ENCODE measurements at places on chromosomes 4 and X.

GRCh38 chr4:120399826-120400225 is 333.2 kb upstream of the MAD2L1 start:
- DNase-seq = no peak

DNA sequence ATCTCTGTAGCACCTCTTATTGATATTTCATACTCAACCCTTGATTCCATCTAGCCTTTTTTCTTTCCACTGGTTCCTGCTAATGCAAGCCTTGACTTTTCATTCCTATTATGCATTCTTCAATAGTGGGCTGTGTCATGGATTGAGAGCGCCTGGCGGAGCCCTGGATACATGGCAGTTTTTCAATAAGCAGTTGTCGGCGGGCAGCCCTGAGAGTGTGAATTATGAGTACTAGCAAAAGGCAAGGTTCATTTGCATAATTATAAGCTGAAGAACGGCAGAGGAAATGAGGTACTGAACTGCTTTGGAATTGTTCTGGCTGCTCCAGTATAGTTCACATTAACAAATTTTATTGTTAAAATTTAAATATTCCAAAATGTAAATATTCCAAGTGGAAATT is 339.7 kb upstream of the VCX start:
- DNase-seq = no peak

DNA sequence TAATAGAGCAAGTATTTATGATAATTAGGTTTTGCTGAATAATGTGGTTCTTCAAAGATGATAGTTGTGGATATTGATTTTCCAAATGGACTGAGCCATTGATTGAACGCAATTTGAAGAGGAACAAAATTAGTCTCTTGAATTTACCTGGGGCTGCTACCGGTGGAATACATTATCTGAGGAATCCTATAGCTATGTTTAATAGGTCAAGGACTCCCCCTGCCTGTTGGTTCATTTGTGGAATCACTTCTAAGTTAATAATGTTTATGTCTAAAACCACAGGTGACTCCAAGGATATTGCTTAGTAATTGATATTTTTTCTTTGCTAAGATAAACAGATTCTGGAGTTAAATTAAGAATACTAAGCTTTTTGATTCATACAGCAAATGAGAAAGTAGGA is 576.0 kb upstream of the PABPC4L start:
- no peak for DNase-seq

DNA sequence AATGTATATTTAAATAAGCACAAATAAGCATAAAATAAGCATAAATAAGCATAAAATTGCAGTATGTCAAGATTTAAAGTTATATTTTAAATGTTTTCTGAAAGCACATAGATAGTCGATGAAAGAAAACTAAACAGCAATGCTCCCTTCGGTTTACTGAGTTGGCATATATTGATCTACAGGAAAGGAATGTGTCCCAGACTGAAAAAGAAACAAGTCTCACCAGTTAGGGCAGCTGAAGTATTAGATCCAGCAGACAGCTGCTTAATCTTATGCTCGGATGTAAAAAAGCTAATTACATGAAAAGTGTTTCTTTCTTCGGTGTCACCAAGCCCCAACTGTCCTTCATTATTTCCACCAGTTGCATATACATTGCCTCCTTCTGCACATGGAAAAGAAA is 8.7 kb downstream of the RPGR start:
- DNase-seq = no peak

- DNase-seq = no peak
Observed at GRCh38 chr4:119211867-119212233, 663 bp upstream of the USP53 start.

DNA sequence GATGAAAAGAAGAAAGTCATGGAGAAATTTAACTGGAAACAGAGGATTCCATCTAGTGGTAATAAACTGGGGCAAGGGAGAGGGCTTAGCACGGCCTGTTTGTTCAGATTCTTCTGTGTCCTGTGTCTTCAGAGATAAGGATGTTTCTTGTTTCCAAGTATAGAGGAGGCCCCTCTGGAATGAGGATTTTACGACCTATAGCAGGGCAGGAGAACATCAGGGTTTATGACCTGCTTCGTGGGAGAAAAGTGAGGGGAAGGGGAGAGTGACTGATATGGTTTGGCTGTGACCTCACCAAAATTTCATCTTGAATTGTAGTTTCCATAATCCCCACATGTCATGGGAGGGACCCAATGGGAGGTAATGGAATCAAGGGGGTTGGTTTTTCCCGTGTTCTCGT is 93.0 kb upstream of the LDB2 start:
- no peak for DNase-seq

DNA sequence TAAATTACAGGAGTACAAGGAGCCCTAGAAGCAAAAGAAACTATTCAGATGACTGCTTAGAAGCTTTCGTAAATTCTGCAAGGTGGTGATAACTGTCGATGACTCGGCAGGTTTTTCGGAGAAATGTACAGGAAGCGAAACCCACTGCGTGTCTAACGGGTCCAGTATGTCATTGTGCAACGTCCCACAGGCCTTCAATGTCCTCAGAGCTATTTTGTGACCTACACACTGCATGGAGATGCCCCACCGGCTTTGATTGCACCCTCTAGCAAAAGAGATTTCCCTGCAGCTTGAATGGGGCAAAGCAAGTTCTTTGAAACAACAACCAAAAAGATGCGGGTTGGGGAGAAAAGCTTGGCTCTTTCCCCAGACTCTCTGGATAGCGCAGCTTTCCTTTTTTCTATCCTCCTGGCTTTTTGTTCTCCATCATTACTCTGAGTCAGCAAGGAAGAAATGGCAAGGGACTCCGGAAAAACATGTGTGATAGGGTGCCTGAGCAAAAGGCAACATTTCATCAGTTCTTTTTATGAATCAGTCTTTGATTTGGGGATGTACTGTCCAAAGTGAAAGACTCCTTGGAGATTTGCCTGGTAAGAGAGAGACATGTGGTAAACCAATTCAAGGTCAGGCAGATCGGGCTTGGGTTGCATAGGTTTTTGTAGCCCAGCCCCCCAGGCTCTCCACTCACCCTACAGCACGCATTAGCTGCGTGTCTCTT is 112.0 kb upstream of the TBL1X start:
- DNase-seq = no peak

- DNase-seq = no peak
Observed at GRCh38 chrX:34144246-34144645, 12.1 kb upstream of the FAM47A start.

GRCh38 chrX:48983896-48984295 is 12.3 kb upstream of the KCND1 start:
- DNase-seq = no peak

GRCh38 chr4:118112117-118113046 is 78.1 kb downstream of the NDST3 start:
- no peak for DNase-seq

- DNase-seq = no peak
Observed at GRCh38 chr4:108774809-108775530, 12.1 kb upstream of the ETNPPL start.

GRCh38 chrX:154530286-154530685 is 14.3 kb upstream of the FAM3A start:
- no peak for DNase-seq

DNA sequence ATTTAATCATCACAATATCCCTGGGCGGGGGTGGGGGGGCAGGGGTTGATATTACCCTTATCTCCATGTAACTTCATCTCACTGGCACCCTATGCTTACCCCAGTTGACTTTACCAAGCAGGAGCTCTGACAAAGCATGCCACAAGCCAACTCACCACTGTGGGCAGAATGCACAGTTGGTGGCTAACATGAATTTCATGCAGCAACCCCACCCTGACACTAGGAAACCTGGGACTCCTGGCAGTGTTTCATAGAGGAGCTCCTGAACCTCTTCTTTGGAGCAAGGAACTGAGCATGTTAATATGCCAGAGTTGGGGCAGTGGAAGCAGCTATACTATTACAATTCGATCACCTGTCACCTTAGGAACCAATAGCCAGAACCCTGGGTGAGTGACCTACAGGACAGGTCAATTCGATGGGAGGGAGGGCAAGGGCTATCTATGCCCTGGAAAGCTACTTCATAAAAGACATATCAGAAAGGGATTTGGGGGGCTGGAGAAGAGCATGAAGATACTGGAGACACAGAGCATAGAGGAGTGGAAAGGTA is 97.2 kb upstream of the ACSL4 start:
- DNase-seq = no peak

GRCh38 chrX:119728487-119728886 is 29.9 kb upstream of the SOWAHD start:
- DNase-seq = no peak

DNA sequence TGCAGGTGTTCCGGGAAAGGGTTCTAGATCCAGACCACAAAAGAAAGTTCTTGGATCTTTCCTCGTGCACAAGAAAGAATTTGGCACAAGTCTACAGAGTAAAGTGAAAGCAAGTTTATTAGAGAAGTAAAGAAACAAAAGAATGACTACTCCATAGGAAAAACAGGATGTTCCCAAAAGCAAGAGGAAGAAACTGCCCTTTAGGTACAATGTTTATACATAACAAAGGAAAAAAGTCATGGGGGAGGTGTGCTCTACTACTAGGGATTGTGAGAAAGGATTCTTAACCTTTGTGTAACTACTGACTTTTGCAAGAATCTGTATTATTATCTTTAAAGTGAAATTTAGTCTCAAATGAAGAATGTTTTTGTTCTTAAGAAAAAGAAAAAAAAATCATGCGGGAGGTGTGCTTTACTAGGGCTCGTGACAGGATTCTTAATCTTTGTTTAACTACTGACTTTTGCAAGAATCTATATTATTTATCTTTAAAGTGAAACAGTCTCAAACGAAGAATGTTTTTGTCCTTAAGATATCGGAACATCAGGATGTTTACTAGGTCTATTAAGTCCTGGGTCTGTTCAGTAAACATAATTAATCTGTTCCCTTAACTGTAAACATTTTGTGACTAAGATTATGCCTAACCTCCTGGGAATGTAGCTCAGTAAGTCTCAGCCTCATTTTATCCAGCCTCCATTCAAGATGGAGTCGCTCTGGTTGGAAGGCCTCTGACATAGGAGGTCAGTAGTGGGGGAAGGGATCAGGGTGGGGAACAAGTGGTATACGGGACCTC is 110.4 kb upstream of the BEND4 start:
- DNase-seq = no peak

DNA sequence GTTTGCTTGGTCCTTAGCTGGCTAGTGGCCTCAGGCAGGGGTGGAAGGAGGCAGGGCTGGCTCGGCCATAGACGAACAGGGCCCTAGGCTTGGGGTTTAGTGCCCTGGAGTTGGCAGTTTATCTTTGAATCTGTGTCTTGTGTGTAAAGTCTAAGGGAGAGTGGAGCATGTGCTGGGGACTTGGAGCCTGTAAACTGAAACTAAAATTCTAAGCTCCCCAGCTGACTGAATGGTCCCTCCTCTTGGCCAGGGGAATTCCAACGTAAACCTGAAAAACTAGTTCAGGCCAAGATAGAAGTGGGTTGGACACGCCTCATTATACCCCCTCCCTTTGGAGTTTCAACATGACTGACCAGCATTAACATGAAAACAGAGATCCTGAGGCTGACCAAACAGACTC is 46.1 kb upstream of the GPR78 start:
- no peak for DNase-seq

DNA sequence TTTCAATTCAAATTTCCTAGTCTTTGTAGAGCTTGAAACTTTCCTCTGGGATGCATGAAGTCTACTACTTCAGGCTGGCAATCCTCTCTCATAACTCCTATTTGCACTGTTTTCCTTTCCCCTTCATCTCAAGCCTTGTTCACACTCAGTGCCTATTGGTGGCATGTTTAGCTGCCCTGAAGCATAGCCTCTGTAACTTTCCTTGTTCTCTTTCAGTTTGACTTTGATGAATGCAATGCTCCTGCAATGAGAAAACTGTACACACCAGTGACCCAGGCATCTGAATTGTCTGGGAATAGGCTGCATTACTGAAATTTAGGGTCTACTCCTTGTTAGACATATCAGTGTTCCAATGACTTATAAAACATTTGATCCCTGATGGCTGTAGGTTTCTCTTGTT is 81.7 kb downstream of the ANK2 start:
- DNase-seq = no peak

DNA sequence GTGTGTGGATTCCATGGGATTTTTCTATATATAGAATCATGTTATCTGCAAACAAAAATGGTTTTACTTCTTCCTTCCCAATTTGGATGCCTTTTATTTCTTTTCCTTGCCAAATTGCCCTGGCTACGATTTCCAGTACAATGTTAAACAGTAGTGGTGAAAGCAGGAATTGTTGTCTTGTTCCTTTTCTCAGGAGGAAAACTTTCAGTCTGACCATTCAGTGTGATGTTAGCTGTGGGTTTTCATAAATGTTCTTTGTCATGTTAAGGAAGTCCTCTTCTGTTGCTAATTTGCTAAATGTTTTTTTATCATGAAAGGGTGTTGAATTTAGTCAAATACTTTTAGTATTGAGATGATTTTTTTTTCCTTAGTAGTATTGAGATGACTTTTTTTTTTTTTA is 10.9 kb downstream of the SAP30 start:
- no peak for DNase-seq

DNA sequence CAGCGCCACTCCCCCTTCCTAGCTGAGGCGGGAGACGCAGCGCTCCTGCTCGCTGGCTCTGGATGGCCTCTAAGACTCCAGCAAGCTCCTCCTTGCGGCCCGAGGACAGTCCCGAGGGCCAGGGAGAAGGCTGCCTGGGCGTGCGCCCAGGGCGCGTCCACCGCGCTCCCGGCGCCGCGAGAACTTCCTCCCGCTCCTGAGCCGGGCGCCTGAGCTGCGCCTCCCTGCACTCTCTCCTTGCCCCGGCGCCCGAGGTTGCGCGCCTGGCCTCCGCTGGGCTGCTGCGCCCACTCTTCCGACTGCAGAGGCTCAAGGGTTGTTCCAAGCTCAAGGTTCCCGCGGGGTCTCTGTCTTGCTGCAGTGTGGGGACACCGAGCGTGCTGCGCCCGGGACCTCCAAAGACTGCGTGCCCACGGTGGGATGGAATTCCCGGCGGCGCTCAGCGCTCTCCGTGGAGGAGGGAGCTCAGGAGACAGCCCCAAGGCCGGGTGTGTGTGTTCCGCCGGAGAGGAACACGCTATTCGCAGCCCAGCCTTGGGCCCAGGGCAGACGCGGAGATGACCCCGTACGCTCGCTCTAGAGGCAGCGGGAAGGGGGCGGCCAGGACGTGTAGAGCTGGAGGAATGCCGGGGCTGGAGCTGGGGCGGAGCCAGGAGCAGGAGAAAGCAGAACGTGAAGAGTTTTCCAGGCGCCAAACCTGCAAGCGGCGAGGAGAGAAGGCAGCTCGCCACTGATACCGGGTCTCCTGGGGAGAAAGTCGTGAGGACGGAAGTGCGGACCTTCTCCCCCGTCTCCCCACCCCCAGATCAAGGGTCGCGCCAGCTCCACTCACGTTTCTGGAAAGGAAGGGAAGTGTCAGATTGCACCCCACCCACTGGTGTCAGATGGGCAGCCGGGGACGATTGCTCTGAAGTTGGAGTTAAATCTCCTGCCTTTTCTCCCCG is at the start of gene ARHGAP6:
Gene ARHGAP6, minus strand, starts transcription at position 753 of the 944 bp plus-strand sequence. CDS start 1,092 bp downstream, outside the sequence.
- DNase-seq = no peak

GRCh38 chrX:152299787-152300186 is 151.3 kb downstream of the GABRA3 start:
- no peak for DNase-seq

- DNase-seq = no peak
Observed at GRCh38 chr4:138275963-138276621, 33.9 kb upstream of the SLC7A11 start.

- DNase-seq = no peak
Observed at GRCh38 chrX:155094468-155095061, 23.3 kb downstream of the BRCC3 start.

Data from activated CD4-positive, alpha-beta T cell treated with anti-CD3 and anti-CD28 coated beads, Interleukin-2, amount 50 U/mL, for 24 hours (primary cell).